Bronchial epithelial cell (primary cell): ENCODE measurements at places on chromosomes 12 and 14. TPM values are rescaled to one million over a fixed set of nuclear protein-coding genes. Genes with fewer than 3 reads are reported as not detected.
A peak's percentile ranks its signal among the peaks of the same experiment; 100 is the strongest.

GRCh38 chr12:93766796-93767523 is 89.8 kb downstream of the CRADD start:
- DNase-seq, result peak; percentile 58

DNA sequence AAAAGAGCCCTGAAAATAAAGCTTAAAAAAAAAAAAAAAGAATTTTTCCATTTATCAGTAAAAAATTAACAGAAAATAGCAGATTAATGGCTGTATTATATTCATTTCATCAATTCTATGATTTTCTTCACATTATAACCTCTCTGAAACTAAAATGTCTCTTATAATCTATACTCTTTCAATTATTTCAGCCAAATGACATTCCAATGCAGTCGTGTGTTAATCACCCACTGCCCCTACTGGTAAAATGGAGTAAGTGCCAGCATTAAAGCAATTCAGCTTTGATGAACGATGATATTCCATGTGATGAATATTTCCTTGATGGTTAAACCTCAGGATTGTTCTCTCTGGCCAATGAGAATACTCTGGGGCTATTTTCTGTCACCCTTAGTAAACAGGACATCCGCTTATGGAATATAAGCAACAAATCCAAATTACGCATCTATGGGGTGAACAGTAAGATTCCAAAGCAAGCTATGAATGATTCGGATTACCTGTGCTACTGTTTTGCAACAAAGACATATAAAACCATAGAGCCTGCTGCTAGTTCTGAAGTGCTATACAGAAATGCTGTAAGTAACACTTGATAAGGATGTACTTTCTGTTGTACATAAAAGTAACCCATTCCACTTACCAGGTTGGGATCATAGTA is 20.3 kb upstream of the SYCP3 start:
- DNase-seq, result peak; percentile 41

Gene FAM222A
- total RNA-seq, result under 0.01 TPM in 1 of 2 replicates, not detected in the other

Gene ZBTB42
- 5.2 and 5.3 TPM in 2 replicates for total RNA-seq

Gene SLC8B1
- total RNA-seq, result 9.0 and 12.9 TPM in 2 replicates

Gene SLC17A8
- total RNA-seq, result not detected in 2 replicates
